ENCODE measurements at places on chromosomes 6 and 20.

DNA sequence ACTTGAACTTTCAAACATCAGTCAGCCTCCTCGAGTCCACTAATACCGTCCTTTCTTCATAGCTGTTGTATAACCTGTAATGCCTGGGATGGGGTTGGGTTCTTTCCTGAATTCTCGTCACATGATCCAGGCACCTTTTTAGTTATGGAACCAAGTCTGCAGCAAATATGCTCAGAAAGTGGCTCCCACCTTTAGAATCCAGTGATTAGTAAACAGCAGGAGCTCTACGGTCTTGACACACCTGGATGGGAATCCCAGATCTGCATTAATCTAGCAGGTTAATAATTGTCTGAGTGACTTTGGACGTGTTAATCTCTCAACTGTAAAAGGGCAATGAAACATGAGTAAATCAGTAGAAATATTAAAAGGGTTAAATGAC, 729 bp upstream of the ZHX3 start:
- DNase-seq: no peak

DNA sequence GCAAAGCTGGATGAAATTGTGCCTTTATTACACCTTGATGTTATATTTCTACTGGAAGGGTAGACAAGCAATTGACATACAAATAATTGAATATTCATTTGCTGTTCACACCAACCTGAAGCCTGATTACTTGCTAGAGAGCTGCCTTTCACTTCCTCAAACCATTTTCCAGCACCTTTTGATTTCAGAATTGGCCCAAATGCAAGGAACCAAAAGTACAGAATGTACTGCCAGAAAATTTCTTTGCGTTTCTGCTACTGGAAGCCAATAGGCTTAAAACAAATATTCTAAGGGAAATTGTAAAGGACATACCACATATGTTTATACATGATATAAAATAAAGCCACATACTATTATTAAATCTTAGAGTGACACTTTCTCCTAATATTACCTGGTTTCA, 94.5 kb downstream of the RFPL4B start:
- DNase-seq: no peak

DNA sequence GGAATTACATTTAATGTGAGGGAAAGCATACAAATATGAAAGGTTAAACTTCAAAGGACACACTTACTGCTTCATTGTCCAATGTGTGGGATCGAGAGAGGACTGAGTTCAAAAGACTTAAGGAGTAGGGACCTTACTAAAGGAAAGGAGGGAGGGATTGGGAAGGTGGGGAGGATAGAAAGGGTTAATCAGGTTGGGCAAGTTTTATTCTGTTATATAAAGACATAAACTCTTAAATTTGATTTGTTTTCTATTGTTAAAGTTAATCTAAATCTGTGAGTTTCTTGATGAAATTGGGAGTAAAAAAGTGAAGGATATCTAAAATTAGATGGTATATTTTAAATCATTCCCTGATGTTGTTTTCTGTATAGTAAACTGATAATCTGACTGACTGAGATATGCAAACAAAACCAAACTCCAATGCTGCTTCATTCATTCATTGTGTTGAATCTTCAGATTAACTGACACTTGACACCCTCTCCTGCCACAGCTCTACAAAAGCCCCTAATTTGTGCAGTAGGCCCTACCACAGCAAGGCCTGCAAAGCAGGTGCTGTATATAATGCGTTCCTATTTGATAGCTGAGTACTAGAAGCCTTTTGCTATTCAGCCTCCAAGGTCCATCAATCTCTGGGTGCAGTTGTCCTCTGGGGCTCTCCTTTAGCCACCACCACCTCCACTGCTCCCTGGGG, 1.3 kb upstream of the UBE2J1 start:
- DNase-seq: no peak

GRCh38 chr6:149567194-149567586, 1.0 kb downstream of the GINM1 start:
- DNase-seq: no peak

- no peak for DNase-seq
These were observed 29.7 kb downstream of the LIN28B start for GRCh38 chr6:104986625-104987024.

GRCh38 chr20:10134176-10134575, 84.5 kb upstream of the SNAP25 start:
- no peak for DNase-seq

DNA sequence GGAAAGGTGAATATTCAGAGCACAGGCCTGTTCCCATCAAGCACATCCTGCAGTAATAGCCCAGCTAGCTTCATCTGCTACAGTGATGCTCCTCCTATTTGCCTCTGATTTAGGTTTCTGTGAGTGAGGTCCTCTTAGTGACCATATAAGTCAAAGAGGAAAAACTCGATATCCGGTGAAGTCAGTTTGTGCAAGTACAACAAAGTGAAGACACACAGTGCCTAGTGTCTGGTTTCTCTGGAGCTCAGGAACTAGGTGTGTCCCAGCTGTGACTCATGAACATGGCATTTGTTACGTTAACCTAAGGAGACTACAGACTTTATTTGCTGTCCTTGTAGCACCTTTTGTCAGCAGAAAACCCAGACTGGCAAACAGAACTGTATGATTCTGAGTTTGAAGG, 33.9 kb downstream of the EDN1 start:
- peak; percentile 80 for DNase-seq

DNA sequence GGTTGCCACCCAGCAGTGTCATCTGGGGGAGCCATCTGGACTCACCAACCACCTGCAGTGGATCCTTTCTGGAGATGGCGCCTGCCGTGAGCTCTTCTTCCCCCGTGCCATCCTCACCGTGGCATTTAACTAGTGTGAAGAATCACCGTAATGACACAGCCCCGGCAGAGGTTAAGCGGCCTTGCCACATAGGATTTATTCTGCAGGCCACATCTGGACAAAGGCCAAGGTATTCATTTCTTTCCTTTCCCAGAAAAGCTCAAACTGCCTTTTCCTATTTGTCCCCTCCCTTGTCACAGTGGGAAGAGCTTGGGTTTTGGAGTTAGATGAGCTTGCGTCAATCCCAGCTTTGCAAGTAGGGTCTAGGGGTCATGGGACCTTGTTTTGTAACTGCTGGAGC, 88.4 kb downstream of the PXDC1 start:
- no peak for DNase-seq

GRCh38 chr6:134964451-134965203, 14.7 kb upstream of the ALDH8A1 start:
- DNase-seq: no peak

Measured in kidney capillary endothelial cell (primary cell).